Stimulated activated CD4-positive, alpha-beta T cell treated with anti-CD3 and anti-CD28 coated beads, Interleukin-1b, Interleukin-23, amount 100 ng/mL, for 1 hour (primary cell): ENCODE measurements at places on chromosomes 3 and 15.

GRCh38 chr3:129605203-129605921 lies 1.1 kb downstream of the PLXND1 start:
- DNase-seq, result no peak

DNA sequence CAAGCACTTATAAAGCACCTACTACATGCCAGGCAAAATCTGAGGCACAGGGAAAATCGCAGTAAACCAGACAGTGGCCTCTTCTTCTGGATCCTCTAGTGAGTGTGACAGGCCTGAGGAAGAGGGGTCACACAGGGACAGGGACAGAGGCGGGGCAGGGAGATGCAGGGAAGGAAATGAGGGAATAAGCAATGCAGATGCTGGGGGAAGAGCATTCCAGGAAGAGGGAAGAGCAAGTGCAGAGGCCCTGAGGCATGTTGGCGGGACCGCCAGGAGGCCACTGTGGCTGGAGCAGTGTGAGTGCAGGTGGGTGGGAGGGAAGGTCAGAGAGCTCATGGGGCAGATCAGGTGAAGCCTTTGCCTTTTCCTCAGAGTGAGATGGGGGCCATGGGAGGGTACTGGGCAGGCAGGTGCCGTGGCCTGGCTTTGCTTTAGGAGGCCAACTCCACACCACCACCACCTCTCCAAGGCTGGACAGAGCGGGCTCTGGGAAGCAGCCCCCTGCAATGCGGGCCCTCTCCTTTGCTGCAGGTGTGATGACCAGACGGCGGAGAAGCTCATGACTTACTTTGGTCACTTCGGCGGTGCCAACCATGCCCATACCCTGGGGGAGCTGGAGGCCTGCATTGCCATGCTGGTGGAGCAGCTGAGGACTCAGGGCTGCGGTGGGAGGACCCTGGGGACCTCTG lies 26.8 kb upstream of the GP9 start:
- no peak for DNase-seq

- DNase-seq, result no peak
Measured at GRCh38 chr3:21534462-21534861, 216.5 kb downstream of the ZNF385D start.

- DNase-seq, result no peak
Measured at GRCh38 chr3:172289583-172289982, 158.7 kb downstream of the GHSR start.

GRCh38 chr3:47414161-47414564 lies 33.3 kb downstream of the PTPN23 start:
- DNase-seq, result no peak

GRCh38 chr3:123432832-123433523 lies 15.9 kb downstream of the ADCY5 start:
- DNase-seq, result no peak

- no peak for DNase-seq
Measured at GRCh38 chr3:15277861-15278500, 54.4 kb downstream of the SH3BP5 start.

DNA sequence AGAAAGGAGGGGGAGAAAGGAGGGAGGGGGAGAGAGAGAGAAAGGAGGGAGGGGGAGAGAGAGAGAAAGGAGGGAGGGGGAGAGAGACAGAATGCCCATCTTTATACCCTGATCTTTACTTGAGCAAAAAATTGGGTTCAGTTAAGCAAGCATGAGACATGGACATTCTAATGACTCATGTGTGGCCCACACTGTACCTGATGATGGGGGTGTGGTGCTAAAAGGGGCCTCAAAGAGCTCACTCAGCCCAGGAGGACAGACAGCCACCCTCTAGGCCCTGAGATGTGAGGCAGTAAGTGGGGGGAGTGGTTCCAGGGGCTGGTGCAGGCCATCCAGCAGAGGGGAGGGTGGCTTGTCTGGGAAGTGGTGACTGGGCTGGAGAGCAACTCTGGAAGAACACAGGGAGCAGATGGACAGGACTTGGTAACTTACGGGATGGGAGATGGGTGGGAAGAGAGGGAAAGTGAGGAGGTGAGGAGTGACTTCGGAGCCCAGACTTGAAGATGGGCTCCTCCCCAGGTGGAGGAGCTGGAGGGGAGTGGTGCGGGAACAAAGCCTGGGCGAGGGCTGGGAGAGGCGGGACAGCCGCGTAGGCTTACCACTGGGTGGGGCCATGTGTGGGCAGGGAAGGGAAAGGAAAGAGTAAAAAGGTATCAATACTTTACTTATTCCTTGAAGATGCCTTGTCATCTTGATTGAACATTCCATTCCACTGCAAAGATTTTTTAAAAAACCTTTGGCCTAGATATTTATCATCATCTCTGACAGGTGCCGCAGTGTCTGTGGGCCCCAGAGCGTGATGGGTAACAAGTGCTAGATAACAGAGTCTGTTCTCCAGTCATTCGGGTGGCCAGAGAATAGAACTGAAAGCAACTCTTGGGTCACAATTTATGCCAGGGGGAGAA lies 32.3 kb downstream of the TSPAN3 start:
- no peak for DNase-seq

DNA sequence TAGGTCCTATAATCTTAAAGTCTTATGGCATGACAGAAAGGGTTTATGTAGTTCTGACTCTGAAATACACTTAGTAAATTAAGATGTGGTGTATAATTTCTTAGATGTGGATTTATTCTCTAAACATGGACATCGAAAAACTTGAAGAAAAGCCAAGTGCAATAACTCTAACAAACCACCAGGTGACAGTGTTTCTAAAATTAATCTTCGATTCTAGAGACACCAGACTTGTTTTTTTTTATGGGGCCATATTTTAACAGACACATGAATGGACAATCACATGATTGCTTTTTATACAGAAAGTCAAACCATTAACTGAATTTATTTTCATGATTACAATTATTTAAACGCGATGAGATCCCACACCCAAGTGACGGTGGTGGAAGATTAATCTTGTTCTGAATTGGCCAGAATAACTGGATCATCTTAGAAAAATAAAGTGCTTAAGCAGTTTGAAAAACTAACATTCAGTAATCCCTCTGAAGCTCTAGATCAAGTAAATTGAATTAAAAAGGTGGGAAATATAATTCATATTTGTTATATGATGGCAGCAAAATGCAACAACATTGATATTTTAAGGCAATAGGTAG lies 305.1 kb downstream of the LSAMP start:
- no peak for DNase-seq

DNA sequence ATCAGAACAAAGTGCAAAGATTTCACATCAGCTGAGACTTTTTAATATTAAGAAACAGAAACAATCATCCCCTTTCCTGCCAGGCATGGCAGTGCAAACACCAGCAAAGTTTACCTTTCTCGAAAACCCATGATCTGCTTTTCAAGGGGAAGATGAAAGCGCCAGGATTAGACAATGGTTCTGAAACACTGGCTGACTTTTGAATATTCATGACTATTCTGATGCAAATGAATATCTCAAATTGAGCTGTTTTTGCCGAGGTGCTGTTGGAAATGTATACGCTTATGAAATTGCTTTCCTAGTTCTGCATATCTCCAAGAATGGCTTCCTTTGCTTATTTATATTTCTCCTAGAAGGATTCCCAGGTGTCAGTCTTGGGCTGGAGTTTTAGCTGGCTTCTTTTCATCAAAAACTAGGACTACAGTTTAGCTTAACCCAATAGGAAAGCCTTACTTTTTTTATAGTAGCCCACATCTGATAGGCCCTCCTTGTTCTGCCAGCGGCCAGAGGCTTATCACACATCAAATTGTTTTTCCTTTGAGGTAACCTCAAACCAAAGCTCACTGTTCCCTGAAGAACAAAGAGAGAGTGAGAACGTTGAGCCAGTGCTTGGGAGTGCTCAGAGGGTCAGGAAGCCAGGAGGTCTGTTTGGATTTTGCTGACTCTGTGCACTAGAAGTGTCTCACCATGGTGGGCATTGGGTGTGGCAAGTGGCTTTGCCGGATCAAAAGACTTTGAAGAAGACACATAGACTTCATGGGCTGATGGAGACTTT lies 74.0 kb upstream of the PLCL2 start:
- no peak for DNase-seq

DNA sequence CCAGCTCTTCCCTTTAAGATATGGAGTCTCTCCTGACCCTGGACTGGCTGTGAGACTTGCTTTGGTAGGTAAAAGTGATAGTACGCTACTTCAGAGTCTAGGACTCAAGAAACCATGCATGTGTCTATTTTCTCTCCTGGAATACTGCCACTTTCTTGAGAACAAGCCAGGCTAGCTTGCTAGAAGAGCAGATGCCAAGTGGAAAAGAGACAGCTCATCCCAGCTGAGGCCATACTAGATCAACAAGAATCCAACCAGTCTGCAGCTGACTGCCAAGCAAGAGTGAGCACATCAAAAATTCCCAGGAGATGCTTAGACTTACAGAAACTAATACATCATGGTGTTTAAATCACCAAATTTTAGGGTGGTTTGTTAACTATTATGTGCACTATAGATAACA lies 208.3 kb upstream of the RBMS3 start:
- DNase-seq, result no peak

DNA sequence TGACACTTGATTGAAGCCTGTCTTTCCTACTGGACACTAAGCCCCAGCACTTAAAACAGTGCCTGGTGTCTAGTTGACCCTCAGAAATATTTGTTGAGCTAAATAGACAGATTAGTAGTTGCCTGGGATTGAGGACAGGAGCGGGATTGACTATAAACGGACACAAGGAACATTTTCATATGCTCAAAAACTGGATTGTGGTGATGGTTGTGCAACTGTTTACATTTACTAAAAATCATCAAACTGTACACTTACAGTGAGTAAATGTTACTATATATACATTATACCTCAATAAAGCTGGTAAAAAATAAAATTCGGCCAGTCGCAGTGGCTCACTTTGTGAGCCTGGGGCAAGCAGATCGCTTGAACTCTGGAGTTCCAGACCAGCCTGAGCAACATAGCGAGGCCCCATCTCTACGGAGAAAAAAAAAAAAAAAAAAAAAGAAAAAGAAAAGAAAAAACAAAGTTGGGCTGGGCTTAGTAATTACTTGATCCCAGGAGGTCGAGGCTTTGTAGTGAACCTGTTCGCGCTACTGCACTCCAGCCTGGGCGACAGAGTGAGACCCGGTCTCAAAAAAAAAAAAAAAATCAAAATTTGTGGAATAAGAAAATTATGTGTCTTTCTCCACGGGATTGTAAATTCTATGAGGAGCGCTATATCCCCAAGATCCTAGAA lies 632 bp upstream of the IDH3A start:
- DNase-seq, result no peak

DNA sequence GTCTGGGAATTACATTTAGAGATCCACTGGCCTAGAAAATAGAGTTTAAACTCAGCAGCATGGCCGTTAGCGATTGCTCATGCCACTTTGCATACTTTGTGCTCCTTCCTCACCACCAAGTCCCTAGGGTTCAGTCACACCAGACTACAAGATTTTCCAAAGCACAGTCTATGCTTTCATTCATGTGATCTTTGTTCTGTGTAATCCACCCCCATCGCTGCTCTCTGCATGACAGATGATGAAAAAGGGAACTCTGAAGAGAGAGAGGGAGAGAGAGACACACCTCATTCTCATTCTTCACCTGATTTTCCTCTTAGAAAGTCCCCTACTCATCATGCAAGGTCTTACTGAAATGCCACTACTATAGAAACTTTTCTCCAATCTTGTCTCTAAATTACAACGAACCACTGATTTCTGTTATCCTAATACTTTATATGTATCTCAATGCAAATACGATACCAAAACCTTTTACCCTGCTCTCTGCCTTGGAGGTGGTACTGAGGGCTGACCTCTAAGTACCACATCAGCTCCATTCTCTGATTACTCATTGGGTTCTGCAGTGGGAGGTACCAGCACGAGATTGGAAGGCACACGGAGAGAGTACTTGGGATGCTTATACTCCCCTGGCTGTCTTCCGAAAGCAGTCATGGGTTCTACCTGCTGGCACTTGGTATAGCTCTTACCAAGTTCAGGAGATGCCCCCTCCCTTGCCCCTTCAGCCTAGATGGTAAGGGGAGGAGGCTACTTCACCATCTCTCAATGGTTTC lies 1.1 kb upstream of the PARP15 start:
- DNase-seq, result no peak

DNA sequence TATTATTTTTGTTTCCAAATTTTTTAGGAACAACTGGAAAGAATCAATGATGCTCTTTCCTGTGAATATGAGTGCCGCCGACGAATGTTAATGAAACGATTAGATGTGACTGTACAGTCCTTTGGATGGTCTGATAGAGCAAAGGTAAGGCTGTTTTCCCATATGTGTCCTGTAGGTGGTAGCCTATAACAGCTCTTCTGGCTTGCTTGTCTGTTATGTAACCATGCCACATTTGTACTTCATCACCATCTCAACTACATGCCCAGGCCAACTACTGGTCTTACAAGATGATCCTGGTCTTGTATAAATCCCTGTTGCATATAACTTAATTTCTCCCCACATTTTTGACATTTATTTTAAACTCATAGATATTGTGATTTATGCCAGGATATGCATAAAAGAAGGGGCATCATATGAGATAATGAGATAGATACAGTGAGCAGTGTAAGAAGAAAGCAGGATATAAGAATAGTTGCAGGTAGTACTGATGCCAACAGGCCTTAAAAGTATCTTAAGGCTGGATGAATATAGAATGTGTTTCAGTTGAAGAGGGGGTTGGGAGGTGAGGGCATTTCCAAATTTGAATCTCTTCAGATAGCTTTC lies 20.3 kb downstream of the FAM98B start:
- DNase-seq, result no peak

- no peak for DNase-seq
Measured at GRCh38 chr3:126501736-126502135, 15.8 kb downstream of the UROC1 start.

DNA sequence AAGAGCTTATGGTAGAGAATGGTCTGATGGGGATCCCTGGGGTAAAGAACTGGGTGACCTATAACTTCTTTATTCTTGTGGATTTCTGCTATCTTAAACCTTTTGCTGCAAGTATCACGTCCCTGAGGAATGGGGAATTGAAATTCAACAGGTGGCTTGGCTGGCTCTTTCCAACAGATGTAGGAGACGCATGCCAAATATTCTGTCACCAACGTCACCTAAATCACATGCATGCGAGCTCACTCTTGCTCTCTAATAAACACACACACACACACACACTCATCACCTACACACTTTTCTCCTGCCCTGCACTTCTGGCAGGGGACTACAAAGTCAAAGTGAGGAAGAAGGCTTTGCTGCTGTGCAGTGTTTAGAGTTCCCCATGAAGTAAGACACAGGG lies 145.8 kb upstream of the NECTIN3 start:
- DNase-seq, result no peak

- no peak for DNase-seq
Measured at GRCh38 chr3:47605652-47606051, 27.0 kb upstream of the CSPG5 start.

DNA sequence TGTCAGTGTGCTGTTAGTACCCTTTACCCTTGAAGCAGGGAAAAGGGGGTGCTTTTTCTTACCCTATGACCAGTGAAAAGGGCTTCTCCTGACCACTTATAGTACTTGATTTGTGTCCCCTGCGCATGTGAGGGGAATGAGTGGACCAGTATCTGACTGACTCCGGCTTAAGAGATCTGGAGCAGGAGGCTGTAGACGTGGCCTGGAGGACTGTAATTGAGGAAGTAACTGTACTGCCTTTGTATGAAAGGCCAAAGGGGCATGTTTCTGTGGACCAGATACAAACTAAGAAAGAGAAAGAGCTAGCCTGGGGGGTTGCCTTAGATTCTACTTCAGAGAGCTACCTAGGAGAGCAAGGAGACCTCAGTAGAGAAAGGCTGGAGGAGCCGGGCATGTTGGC lies 89.9 kb upstream of the TBL1XR1 start:
- no peak for DNase-seq
